ENCODE measurements at places on chromosomes 11 and 22.

- DNase-seq = no peak
Observed at GRCh38 chr11:62458212-62459002, 39.6 kb downstream of the SCGB1A1 start.

DNA sequence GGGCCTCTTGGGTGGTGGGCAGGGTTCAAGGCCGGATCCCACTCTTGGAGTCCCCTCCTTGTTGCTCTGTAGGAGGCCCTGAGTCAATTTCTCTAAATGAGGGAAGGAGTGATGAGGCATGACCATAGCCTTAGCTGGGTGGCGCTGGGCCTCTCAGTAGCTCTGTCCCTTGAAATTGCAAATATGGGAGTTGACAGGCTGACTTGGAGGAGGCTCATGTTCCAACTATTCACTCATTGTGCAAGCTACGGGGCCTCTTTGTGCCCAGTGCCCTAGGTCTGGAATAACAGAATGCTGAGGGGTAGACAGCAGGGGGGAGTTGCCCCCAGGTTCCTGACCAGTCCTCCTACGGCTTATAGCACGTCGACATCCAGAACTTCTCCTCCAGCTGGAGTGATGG, 8.0 kb downstream of the SELENOM start:
- no peak for DNase-seq

DNA sequence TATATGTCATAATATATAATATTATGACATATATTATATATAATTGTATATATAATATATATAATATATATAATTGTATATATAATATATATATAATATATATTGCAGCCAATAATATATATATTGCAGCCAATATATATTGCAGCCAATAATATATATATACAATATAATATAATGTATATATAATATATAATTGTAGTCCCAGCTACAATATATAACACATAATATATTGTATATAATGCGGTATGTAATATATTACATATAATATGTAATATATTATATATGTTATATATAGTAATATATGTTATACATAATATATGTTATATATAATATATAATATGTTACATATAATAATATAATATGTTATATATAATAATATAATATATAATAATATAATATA, 5.8 kb upstream of the CELF1 start:
- DNase-seq = no peak

GRCh38 chr22:44407171-44407986, 90.7 kb downstream of the RTL6 start:
- DNase-seq = no peak

- no peak for DNase-seq
Observed at GRCh38 chr11:83448686-83449085, 162.5 kb upstream of the CCDC90B start.

- no peak for DNase-seq
Observed at GRCh38 chr11:122230385-122230755, 114.4 kb upstream of the BLID start.

DNA sequence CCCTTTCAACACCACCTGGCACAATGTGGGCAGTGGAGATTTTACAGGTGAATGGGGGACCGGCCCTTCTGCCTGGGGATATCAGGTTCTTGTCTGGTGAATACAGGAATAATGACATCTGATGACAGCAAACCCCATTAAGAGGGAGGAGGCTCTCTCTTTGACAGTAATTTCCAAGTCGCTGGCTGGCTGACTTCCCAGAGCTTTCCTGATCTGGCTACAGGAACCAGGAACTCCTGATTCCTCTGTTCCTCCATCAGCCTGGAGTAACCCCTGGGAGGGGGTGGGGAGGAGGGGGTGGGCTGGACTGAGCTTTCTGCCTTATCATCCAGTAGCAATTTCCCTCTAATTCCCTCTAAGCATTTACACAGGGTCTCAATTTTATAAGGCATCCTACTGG, 3.7 kb upstream of the MIEF1 start:
- no peak for DNase-seq

DNA sequence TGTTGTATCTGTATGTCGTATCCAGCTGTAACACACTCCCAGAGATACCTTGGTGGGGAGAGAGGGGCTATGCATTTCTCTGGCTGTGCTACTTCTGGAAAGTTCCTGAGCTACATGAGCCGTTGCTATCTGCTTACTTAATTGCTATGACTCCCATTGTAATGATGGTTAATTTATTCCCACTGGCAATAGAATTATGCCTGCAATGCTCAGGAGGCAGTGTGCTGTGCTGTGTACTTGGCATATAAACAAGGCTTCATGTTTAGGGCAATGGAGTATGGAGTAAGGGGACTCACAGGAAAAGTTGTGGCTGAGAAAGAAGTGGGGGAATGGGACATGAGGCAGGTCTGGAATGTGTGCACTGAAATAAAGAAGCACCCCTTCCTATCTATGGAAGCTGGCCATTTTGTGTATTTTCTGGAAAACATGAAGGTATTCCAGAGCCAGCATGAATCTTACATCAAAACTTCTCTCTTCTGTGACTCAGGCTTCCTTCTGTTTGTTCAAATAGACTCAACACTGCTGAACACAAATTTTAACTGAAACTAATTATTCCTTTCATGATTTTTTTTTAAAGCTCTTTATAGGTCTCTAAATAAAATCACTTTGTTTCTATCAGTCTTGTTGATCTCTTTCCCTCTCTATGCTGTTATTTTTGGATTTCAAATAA, 40.6 kb downstream of the CD44 start:
- DNase-seq = no peak

DNA sequence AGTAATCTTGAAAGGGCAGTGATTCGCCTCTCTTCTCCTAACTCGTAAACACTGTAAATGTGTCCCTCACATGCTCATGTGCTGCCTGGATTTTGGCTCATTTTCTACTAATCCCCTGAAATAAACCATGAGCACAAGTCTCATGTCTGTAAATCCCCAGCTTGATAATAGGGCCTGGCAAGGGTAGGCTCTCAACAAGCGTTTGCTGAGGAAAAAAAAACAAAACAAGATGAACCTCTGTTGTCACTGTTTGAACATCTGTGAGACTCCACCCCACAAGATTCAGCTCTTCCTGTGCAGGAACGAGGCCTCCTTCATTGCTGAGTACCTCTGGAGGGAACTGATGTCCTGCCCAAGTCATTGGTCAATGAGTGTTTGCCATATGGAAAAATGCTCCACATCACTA, 4.5 kb upstream of the CYB5R2 start:
- DNase-seq = no peak
